ENCODE measurements at places on chromosomes 2 and 18.

- no peak for DNase-seq
Observed at GRCh38 chr2:181072486-181073235, 92.3 kb downstream of the UBE2E3 start.

GRCh38 chr2:106789185-106789584 lies 96.8 kb downstream of the ST6GAL2 start:
- no peak for DNase-seq

- DNase-seq, result no peak
Observed at GRCh38 chr2:27070653-27071276, 689 bp downstream of the OST4 start.

GRCh38 chr2:240630771-240631547 lies 5.7 kb downstream of the GPR35 start:
- DNase-seq, result no peak

DNA sequence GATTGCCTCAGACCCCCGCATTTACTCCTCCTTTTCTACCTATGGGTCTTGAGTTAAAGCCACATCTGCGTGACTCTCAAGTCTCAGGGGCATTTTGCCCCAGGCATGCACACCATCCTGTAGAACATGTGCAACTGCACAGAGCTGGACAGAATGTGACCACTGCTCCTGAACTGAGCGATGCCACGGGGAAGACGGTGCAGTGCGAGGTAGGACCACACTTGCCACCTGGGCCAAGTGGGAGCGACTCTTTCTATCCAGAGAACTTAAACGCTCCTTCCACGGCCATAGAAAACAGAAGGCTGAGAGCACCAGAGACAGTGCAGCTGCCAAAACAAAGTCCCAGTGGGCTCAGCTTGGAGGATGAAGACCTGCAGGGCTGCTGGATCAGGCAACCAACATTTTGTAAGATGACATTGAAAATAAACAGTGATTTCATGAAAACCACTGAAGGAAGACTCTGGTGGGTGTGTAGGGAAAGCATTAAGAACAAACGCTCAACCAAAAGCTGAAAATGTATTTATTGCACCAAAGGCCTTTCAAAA lies 149.0 kb upstream of the HDAC4 start:
- DNase-seq, result peak; percentile 16

DNA sequence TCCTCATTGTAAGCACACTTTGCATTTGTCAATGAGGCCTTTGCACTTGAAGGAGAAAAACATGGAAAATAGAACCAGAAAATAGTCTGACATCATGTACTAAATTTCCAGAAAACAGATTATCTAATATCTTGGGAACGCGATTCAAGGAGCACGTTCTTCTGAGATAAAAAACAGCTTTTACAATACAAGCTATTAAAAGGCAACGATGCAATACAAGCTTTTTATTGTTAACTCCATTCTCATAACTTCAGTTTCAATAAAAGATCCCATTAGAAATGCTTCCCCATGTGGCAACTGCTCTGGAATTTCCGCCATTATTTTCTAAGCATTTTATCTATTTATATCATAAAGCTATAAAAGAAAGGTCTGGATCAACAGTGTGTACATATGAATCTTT lies 40.3 kb downstream of the NRXN1 start:
- no peak for DNase-seq

- DNase-seq, result no peak
Observed at GRCh38 chr2:134443814-134444480, 190.1 kb downstream of the MGAT5 start.

DNA sequence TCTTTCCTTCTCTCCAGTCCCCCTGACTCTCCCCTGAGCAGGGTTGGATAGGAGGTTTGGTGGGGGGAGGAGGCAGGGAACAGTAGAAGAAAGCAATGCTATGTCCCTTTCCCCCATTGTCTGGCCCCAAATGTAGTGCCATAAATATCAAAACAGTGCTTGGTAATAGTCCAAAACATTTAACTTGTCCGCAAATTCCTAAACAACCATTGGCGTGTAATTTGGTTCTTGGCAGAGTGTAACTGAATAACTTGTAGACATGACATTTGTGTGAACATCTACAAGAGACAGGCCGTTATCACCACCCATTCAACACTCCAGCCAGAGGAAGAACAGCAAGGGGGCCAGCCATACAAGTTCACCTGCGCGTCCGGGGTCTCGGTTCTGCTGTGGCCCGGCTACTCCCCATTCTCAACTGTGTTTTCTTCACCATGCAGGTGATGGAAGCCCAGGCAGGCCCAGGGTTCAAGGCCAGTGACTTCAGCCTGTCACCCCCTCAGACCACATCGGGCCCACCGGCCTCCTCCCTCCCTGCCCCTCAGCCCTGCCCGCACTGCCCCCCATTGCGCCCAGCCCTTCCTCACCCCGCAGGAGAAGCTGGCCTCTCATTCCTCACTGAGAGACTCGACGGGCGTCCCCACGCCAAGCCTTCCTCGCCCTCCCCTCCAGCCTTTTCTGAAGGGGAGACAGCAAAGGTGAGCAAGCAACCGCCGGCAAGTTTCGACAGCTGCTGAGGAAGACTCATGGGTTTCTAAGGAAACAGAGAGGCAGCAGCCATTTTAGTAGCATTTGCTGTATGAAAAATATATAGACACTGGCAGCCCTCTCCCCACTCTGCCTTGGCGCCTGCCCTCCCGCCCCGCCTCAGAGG lies 699 bp upstream of the RAPGEF4 start:
- no peak for DNase-seq

DNA sequence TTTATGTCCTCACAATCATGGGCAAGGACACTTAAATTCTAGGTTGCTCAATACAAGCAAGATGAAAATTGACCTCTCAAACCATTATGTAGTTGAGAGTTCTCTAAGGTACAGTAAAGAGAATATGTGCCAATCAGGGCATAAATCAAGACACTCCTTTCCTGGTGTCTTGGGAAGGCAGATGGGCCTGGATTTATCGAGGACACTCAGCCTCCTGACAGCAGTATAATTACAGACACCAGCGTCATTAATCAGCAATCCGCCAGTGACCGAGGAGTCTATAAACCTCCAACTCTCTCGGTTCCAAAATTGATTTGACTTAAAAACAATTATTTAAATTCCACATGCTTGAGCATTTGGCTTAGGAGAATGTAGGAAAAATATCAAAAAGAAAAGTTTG lies 75.7 kb upstream of the DAPL1 start:
- DNase-seq, result no peak

GRCh38 chr2:179745635-179746256 lies 115.7 kb downstream of the ZNF385B start:
- no peak for DNase-seq

DNA sequence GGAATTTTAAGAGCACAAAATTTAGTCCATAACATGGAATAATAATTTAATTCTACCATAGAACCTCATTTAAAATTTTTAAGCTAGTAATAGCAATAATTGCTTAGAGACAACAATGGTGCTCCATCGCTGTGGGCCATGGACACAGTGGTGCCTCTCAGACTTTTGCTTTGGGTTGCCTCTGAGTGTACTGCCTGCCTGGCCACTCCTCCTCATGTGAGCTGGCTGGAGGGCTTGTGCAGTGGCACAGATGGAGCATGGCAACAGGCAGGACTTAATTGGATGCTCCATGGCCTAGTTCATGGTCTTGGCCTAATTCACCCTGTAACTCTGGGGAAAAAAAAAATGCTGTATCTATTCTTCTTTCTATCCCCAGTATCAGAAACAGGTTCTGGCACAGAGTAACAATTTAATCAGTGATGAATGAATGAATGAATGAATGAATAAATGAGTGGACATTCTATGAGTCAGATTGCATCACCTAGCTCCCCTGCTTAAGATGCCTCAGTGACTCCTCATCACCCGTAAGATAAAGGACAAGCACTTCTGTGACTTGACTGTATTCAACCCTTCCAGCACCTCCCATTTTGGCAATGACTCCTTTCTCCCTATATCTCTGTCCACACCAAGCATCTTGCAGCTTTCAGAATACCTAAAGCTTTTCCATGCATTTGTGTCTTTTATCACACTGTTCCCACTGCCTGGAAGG lies 211.8 kb upstream of the SLC14A2 start:
- DNase-seq, result no peak

GRCh38 chr2:104028061-104028460 lies 825.9 kb upstream of the POU3F3 start:
- DNase-seq, result no peak

DNA sequence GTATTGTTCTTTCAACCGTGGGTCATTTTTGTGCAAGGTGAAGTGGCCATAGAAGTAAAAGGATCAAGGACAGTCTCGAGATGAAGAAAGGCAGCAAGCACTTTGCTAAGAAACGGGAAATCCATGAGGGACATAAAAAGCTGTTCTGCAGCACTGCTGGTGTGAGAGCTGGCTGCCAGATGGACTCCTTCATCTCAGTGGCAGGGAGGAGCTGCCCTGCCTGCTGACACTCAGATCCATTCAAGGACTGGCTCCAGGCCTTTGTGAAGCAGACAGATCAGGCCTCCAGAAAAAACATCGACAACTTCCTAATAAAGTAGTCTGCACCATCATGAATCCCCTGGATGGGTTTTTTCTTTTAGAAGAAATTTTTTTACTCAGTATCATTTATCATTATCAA lies 29.5 kb downstream of the RMC1 start:
- no peak for DNase-seq

DNA sequence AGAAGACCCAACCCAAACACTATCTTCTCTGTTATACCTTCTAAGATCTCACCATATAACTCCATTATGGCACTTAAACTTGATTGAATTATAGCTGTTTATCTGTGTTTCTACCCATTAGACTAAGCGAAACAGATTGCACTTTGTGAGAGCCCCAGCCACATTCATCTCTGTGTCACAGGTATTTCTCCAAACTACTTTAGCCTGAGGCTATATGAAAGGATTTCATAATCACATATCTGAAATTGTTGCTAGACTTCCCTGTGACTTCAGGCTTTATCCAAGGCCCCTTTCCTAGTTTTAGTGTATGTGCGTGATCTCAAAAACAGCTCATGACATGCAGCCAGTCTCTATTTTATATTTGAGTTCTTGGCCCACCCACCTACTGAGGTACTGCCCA lies 745.0 kb upstream of the ACVR2A start:
- DNase-seq, result no peak

DNA sequence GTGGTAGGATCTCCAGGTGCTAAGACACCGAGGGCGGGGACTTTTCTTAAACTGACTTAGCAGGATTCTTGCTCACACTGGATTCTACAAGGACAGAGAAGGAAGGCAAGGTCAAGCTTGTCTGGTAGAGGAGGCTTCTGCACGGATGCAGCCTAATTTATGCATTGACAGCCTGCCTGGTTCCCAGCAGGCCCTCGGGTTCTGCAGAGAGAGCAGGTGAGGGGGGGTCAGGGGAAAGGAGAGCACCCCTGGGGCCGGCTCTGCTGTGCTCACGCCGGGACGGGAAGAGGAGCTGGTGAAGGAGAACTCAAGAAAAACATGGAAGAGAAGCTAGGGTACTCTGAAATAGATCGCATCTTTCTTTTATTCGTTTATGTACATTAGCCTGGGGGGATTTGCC lies 46.4 kb downstream of the ADI1 start:
- no peak for DNase-seq

DNA sequence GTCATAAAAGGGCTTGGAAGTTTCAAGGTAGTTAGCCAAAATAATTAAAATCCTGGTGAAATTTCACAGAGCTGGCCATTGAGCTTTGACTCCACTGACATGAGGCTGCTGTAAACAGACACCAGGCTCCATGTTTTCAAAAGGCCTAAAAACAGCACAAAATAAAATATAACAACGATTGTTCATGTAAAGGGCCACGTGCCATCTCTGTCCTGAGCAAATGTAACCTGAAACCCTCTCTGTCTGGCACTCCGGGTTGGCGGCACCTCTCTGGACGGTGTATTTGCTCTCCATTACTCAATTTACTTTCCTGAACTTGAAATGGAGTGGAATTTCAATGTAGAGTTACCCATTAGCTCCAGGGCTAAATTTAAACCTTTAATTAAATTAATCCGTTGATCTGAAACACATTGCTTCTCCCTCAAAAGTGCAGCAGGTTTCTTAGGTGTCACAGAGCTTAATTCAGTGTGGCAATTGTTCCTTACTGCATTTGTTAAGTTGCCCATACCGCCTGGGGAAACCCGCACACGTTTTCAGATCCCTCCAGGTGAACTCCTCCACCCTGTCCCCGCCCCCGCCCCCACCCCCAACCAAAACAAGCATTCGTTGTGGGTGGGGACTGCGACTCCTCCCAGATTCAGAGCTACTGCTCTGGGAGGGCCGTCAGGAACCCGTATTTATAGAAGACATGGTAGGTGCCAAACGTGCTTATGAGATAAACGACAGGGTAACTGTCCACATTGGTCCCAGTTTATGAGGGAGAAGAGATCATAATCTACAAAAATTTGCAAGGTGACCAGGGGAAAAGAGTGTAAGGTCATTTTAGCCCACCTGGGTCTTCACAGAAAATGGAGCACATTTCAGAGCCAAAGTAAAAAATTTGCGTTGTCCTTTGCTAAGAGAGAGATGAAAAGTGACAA lies 1.2 kb upstream of the CABLES1 start:
- no peak for DNase-seq

DNA sequence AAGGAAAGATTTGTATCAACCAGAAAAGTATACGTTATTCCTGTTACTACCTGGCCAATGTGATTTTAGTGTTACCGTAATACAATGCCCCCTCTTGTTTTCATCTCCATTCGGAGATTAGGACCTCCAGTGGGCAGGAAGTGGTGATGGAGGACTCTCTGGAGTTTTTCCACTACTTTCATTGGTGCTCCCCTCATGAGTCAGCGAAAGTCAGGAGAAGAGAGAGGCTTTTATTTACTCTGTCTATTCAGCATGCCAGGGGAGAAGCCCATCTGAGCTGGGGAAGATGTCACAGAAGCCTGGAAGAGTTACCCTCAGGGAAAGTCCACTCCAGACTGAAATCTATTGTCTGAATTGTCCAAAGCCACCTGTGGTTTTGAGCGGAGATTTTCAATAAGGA lies 88.2 kb upstream of the THUMPD2 start:
- no peak for DNase-seq

GRCh38 chr2:73187549-73187948 lies 14.8 kb upstream of the NOTO start:
- DNase-seq, result no peak
